ENCODE measurements at places on chromosomes 4 and X.

DNA sequence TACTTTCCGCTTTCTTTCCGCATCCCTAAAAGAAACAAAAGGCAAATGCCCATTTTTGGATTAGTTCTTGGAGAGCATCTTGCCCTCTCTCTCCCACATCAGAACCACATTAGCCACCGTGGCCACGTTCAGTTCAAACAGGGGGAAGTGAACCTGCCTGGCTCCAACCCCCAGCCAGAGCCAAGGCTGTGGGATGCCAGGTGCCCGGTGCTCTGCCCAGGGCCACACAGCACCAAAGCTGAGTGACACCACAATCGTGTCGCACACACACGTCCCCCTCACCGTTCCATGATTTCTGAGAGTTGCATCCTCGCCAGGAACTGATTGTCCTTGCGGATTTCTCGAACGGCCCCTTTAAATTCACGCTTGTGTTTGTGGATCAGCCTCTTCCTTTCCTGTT, 24.3 kb downstream of the NOP14 start:
- no peak for DNase-seq

DNA sequence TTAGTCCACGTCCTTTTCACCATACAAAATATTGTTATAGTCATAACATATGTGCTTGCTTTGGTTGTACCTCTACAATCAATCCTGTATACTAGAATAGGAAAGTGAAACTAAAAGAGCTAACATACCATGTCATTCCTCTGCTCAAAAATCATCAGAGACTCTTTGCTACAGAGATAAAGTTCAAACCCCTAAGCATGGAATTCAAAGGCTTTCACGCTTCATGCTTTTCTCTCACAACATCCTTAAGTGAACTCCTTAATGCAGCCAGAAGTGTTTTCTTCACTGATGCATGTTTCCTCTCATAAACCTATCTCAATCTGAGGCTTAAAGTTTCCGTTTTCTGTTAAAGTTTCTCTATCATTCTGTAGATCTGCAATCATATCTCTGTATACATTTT, 744.6 kb upstream of the IGFBP7 start:
- no peak for DNase-seq

GRCh38 chr4:95215991-95216605, 332.7 kb downstream of the UNC5C start:
- no peak for DNase-seq

DNA sequence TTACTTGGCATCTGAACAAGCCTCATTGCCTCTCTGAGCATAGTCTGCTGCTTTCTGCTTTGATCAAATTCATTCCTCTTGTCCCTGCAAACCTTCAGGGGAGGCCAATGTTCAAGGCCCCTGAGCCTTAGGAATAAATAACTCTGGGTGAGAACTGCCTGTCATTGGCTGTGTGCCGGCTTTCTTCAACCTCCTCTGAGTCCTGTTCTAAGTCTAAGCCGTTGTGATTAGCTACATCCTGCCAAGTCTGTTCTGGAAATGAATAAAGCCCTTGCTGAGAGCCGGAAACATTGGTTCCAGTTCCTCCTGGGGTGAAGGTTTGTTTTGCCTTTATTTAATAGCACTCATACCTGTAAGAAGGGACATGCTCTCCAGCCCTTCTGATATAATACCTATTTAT, 13.8 kb downstream of the RNF4 start:
- no peak for DNase-seq

DNA sequence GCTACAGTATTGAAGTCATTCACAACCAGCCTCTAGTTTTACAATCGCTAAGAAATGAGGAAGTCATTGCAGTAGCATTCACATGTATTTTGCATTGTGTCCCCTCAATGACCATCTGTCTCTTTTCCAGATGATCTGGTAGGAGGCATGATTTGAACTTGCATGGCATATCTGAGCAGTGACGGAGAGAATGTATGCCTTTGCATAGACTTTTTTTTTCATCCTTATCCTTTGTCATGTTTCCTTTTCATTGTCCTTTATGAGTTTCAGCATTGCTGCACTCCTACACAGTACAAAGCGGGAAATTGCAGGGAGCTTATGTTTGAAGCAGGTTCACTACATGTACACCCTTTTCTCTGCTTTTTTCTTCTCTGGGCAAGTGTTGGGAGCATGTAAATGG, 516.4 kb upstream of the GRIA3 start:
- DNase-seq, result no peak

DNA sequence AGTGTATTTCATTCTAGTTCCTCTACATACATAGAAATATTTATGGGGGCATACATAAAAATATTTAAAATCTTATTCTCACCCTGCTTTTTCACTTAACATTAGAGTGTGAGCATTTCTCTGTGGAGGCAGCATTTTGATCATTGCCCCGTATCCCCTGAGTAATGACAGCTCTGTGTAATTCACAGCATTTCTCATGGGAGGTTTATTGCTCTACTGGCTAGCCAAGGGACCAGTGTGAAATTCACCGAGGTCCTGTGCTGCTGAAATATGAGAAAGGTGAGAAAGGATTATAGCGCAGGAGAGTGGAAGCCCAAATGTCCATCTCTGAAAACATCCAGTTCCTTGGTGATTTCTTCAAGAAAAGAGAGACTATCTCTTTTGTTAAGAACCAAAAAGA, 22.9 kb downstream of the PDGFC start:
- DNase-seq, result no peak

DNA sequence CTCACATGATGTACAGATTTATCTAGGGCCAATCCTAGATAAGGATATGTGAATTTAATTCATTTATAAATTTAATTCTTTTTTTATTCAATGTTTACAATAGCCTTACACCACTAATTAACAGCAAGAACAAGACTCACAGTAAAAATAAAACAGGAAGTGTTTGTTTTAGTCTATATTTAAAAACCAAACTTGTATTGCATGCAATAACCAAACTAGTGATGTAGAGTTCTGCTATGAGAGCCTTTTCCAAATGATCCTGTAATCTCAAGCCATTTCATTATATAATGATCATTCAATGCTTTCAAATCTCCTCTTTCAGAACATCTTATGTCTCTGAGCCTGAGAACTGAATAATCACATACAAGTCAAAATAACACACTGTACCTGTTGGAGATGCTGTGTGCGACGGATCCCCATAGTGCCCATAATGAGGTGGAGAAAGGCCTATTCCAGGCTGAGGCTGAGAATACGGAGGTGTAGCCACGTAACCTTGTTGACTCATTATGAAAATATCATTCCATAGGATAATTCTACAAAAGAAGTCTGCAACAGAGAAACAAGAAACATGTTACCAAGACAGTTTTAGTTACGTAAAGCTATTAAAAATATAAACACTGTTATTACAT, 2.6 kb downstream of the SEC24D start:
- DNase-seq, result no peak

- no peak for DNase-seq
These were observed 20.3 kb downstream of the TBC1D14 start for GRCh38 chr4:6929812-6930464.

DNA sequence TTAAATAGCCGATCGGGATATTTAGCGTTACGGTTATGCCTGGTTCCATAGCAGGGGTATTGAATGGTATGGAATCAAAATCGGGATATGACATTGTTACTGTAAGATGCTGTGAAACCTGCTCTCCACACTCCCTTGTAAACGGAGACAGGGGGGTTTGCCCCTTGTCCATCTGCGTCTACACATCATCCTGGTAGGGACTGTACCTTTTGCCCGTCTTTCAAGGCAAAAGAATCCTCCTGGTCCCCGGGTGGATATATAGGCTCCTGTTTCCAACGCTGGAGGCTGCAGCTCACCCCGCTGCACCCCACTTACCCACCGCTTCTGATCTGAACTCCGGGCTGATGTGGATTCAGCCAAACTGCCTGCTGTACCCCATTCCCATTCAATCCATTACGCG, 189.1 kb downstream of the SHOX start:
- no peak for DNase-seq
